ENCODE measurements at places on chromosomes 16 and 17.

GRCh38 chr17:253091-253846, 71.8 kb upstream of the DOC2B start:
- DNase-seq: peak; percentile 10

GRCh38 chr17:44970136-44970741, 2.1 kb upstream of the C1QL1 start:
- DNase-seq: no peak

GRCh38 chr16:16881814-16882213, 502.9 kb downstream of the NPIPA7 start:
- no peak for DNase-seq

DNA sequence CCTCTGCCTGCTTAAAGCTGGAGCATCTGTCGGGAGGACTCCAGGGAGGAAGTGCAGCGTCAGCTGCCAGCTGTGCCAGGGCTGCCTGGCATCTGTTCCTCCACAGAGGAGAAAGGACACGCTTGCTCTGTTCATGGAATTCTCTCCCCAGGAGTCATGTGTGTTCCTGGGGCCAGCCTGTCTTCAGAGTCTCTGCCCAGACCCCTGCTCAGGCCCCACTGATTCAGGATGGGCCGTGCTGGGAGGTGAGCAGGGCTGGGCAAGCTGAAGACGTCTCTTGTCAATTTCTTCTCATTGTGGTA, 24.2 kb downstream of the CRISPLD2 start:
- DNase-seq: no peak

DNA sequence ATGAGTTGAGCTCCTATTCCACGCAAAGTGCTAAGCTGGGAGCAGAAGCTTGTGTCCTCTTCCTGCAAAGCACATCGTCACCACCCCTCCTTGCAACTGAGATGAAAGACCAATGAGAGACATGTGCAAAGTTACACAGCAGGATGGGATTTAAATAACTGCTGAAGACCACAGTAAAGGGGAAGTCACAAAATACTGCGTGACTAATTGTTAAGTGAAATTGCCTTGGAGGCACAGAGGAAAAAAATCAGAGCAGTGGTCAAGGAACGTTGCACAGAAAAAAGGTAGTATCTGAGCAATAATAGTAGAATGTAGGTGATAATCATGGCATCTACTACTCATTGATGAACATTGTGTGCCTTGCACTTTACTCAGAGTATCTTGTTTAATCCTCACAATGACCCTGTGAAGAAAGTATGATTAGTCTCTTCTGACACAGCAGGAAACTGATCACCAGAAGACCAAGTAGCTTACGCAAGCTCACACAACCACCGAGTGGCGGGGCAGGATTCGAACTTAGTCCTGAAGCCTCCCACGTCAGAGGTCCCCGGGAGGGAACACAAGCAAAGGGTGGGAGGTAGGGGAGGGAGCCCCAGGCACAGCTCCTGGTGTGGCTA, 15.4 kb upstream of the MYO18A start:
- no peak for DNase-seq

DNA sequence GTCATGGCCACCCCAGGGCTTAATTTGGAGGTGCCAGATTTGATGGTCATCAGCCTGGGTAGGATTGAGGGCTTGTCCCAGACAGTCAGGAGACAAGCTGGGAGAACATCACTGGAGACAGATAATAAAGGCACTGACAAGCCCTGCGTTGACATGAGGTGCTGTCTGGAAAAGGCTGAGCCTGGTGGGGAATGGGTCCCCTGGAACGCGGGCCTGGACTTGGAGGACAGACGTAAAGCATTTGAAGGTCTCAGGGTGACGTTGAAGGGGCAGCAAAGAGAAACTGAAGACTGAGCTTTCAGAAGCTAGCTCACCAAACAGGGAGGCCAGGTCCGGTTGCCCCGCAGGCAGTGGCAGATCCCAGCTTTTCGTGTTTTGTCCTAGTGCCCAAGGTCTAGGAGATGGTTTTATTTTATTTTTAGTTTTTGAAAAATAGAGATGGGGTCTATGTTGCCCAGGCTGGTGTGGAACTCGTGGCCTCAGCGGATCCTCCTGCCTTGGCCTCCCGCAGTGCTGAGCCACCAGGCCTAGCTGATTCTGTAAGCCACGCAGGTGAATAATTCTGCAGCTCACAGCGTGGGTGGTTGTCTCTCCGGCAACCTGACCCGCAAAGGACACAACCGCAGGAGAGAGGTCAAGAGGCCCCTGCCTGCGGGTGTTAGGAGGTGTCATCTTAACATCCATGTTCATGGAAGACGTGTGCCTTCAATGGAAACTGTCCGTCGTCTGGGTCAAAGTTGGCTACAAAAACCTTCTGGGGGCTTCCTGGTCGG, 37.6 kb downstream of the METRNL start:
- no peak for DNase-seq

GRCh38 chr16:72042157-72042660, 12.1 kb upstream of the HP start:
- DNase-seq: no peak

- DNase-seq: no peak
Observed at GRCh38 chr17:83151442-83152226, 72.2 kb downstream of the METRNL start.

GRCh38 chr17:78922816-78923498, 2.2 kb downstream of the TIMP2 start:
- no peak for DNase-seq

DNA sequence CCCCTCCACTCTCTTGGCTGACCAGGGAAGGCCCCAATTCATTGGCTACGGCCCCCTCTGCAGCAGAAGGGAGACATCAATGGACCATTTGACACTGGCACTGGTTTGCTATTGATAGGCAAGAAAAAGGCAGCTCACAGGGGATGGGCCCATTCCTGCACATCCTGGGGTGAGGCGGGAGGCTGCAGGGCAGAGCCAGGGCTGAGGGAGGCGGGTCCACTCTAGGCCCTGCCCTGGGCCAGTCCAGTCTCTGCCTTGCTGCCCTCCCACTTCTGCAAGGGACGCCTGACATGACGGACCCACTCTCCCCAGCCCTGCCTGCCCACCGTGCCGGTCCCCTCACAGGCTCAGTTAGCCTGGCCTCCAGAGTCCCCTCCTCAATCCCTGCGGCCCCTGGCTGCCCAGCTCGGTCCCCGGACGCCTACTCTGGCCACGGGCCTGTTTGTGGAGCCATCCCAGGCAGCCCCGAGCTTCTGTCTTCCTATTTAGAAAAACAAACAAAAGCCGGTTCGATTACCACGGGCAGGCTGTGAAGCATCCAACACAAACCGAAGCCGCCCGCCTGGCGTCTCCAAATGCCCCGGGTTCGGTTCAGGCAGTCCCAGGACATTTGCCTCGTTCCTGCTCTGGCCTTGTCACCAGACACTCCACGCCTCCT, 160.7 kb downstream of the IRX5 start:
- DNase-seq: no peak

DNA sequence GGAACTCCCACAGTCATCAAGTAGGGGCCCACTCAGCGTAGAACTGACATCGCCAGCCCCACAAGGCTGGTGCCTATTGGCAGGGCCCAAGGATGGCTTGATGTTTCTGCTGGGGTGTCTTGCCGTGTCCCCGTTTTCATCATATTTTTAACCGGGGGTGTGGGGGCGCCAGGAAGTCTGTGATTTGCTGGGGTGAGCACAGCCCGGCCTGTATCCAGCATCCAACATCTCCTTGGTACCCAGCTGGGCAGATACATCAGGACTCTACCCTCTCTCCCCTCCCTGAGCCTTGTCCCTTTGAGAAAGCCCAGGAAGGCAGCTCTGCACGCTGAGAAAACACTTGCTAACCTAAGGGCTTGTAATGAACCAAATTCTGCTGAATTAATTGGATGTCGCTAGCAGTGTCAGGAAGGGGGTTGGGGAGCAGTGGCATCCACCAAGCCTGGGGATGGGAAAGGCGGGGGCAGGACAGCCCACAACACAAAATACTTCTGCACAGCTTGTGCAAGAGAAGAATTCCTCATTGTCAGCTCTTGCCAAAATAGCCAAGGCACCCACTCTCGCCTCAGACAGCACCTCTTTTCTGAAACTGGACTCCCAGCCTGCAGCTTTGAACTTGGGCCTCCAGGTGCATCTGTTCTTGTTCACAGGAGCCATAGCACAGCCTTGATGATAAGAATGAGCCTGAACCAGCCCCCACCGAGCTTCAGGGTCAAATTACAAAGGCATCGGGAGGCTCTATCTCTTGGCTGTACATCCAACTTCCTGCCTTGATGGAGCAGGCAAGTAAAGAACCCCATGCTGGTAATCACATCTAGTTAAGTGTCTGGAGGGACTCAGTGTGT, 63.7 kb upstream of the LYRM9 start:
- no peak for DNase-seq

DNA sequence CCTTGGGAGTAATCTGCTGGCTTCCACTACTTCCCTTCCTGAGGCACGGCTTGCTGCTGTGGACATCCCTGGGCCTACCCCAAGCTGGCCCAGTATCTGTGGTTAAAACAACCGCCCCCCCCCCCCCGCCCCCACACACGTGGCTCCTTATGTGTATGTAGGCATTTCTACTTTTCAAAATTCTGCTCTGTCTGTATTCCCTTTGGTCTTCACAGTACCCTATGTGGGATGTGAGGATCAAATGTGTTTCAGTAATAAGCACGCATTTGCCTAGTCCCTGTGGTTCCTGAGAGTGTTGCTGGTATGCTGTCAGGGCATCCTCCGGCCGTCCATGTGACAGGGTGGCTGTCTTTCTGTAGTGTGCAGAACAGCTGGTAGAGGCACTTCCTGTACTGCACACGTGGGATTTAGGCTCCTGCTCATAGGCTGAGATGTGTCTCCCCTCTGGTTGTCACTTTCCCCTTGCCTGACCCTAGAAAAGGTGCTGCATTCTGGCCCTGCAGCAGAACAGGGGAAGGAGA, 2.2 kb downstream of the NT5M start:
- no peak for DNase-seq

GRCh38 chr16:49282690-49283375, 1.2 kb upstream of the CBLN1 start:
- no peak for DNase-seq

DNA sequence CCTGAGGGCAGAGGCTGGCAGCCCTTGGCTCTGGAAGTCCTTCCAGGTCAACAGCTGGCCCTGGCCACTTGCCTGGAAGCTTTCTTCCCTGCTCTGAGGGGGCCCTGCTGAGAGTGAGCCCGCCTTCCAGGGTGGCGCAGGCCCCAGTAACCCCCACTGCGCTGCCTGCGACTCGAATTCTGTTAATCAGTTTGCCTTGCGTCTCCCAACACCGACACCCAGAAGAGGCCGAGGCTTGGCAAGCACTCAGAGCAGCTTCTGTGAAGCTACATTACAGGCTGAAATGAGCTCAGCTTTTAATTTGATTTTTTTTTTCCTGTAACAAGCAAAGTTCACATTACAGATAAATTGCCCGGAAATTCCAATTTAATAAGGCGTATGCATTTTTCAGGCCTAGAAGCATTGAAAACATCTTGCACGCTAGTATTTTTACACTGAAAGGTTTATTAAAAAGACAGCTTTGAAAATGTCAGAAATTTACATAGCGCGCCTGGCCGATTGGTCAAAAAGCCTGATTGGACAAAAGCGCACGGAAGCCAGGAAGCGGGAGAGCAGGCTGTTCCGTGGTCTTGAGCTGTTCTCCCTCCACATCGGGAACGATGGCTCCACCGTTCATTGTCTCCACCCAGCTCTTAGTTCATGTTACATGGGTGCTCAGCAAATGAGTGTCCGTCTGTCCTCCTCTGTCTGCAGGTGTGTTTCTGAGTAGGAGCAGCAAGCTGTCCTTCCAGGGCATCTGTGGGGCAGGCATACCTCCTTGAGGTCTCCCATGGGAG, 65.5 kb upstream of the HSBP1 start:
- DNase-seq: no peak

DNA sequence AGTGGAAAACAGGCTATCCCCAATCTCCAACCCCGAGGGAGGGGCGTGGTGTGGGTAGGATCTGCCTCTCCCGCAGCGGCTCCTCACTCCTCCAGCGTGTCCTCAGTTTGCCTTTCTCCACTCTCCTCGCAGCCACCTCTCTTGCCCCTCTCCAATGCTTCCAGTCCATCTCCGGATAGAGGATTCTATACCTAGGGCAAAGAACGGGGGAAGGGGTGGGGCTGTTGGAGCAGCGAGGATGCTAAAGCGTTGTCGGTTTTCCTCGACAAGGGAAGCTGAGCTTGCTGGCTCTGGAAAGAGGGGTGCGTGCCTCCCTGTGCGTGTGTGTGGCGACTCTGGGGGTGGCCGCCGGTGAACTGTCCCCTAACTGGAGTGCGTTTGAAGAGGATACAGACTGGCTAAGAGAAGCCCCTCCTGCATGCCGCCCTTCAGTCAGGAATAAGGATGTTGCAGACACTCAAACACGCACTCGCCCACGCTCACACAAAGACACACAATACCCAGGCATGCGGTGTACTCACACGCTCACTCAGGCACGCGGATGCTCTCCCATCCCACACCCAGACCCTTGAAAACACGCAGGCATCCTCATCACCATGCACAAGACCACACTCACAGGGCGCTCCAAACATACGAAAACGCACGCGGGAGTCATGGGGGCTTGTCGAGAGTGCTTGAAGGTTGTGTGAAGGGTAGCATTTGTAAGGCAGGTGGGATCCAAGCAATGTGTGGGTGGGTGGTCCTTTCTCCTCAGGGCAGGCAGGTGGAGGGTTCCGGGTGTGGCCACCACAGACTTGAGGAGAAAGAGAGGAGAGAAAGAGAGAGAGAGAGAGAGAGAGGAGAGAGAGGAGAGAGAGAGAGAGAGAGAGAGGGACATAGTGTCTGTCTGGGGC, 655 bp upstream of the GPR139 start:
- no peak for DNase-seq

DNA sequence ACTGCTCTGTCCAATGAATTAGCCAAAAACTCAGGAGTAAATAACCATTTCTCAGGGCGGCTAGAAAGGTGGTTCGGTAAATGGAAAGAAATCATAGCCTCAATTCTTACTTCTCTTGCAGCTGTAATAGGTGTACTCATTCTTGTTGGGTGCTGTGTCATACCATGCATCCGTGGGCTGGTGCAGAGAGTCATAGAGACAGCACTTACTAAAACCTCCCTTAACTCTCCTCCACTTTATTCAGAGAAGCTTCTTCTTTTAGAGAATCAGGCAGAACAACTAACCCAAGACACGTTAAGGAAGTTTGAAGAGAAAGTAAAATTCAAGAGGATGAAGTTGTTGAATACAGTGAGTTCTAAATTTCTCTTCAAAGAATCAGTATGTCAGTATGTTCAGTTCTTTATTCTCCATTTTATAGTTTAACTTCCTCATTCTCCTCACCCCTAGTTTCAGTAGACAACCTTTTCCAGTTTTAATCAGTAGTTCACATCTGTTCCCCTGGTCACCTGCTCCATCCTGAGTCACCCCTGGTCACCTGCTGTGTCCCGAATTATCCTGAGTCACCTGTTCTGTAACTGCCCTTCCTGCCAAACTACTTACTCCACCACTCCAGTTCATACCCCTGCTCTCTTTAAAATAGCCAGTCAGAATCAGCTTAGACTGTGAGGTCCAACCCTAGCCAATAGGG, 85.9 kb downstream of the EMP2 start:
- no peak for DNase-seq

DNA sequence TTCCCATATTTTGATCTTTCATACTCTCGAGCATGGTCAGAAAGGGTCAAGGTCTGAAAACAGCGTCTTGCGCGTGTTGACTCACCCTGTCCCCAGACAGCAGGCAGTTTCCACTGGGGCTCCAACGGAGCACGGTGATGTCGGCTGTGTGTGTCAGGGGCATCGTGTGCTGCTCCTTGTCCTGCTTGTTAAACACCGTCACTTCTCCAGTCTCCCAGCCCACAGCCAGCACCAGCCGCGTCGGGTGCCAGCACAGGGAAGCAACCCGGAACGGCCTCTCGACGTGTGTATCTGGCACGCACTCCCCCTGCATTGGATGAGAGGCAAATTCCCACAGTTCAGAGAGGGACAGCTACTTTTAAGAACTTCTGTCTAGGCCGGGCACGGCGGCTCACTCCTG, 9.6 kb downstream of the IFT140 start:
- no peak for DNase-seq

- DNase-seq: no peak
Observed at GRCh38 chr17:78822552-78822951, 18.1 kb downstream of the USP36 start.

Data from ureter (tissue), 1 donor.